NCI-H2081 treated with DMSO at 0.1 percent for 48 hours (cell line): ENCODE measurements at places on chromosomes 2 and 18.

DNA sequence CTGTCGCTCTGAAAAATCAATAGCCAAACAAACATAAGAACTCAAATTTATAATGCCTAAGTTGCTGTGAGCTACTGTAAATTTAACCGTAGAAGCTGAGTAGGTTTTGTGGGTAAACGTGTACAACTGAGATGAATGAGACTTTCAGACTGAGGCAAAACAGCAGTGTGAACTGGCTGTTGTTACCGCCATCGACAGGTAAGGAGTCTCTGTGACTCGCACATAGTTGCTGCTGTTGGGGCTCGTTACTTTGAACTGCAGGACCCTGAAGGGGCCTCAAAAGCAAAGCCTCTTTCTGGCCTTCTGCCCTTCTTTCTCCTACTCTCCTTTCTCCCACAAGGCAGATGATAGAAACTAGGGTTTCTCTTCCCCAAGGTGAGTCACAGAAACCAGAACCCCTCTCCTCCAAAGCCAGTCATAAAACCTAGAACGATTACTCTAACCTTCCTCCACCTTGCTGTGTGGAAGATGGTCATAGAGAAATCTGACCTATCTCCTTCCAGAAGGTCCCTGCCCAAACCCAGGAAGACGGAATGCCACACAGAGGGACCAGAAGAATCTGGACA, 101.2 kb downstream of the DLGAP1 start:
- no peak for DNase-seq

DNA sequence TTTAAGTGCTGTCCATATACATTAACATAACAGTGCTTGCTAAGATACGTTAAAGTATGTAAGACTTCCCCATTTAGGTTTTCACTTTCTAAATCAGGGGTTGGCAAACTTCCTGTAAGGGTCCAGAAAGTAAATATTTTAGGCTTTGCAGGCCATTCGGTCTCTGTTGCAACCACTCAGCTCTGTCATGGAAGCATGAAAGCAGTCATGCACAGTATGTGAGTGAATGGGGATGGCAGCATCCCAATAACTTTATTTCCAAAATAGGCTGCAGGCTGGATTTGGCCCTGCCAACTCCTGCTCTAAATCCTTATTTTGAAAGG, 128.7 kb downstream of the PLA2R1 start:
- DNase-seq, result no peak

DNA sequence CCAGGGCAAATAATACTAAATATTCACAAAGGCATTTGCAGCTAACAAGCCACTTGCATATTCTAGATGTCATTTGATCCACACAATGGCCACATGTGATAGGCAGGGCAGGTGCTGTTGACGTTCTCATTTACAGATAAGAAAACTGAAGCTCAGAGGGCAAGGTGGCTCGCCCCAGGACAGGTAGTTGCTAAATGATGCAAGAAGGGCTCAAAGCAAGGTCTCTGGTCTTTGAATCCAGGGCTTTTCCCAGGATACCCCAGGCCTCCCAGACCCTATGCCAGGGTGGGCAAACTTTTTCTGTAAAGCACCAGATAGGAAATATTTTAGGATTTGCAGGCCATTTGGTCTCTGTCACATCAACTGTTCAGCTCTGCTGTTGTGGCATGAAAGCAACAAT, 35.1 kb downstream of the LOXHD1 start:
- DNase-seq, result no peak

- no peak for DNase-seq
Observed at GRCh38 chr2:118622913-118623312, 224.5 kb downstream of the EN1 start.

DNA sequence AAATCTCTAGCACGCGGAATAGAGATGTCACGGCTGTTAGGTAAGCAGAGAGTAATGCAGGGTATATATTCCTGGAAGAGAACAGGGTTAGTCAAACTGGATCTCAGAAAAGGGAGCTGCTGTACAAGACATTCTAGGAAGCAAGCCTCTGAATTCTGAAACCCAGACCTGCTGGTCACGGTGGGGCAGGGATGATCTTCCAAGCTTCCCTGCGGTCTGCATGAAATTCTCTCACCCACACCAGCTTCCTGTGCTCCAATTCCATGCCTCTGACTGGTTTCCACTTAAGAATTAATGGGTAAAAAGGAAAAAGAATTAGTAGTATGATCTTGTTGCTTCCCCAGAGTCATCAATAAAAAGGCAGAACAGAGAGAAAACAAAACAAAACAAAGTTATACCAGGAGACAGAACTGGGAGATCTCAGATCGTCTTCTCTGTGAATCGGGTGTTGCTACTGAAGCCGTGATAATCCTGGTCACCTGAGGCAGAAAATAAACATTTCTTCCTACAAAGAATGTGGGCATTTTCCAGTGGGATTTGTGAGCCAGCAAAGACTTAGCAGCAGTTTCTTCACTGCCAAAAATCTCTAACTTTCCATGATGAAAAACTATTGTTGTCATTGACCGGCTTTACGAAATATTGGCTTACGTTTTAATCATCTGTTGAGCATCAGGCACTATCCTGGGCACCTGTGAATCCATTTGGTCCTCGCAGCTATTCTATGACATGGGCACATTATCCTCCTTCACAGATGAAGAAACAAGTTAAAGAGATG, 5.3 kb upstream of the CYP27C1 start:
- no peak for DNase-seq

- DNase-seq, result no peak
Observed at GRCh38 chr18:61637319-61637718, 255.5 kb downstream of the RNF152 start.

- no peak for DNase-seq
Observed at GRCh38 chr18:72470391-72470790, 73.8 kb downstream of the CBLN2 start.

DNA sequence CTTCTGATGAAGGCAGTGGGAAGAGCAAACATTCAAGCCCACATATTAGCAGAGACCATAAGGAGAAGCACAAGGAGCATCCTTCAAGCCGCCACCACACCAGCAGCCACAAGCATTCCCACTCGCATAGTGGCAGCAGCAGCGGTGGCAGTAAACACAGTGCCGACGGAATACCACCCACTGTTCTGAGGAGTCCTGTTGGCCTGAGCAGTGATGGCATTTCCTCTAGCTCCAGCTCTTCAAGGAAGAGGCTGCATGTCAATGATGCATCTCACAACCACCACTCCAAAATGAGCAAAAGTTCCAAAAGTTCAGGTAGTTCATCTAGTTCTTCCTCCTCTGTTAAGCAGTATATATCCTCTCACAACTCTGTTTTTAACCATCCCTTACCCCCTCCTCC, 35.4 kb downstream of the CCNT2 start:
- no peak for DNase-seq

GRCh38 chr2:30178618-30179434, 32.0 kb downstream of the YPEL5 start:
- no peak for DNase-seq

GRCh38 chr2:241734467-241735208, at the start of gene D2HGDH:
Gene D2HGDH (plus strand): TSS chr2:241734630. CDS start chr2:241735225, 595 bp downstream.
- DNase-seq, result peak; percentile 15

- no peak for DNase-seq
Observed at GRCh38 chr2:175687465-175687864, 314.6 kb downstream of the LNPK start.
